NCI-H1930 (cell line): ENCODE measurements at places on chromosomes 2 and 18.
A peak's percentile ranks its signal among the peaks of the same experiment; 100 is the strongest.

DNA sequence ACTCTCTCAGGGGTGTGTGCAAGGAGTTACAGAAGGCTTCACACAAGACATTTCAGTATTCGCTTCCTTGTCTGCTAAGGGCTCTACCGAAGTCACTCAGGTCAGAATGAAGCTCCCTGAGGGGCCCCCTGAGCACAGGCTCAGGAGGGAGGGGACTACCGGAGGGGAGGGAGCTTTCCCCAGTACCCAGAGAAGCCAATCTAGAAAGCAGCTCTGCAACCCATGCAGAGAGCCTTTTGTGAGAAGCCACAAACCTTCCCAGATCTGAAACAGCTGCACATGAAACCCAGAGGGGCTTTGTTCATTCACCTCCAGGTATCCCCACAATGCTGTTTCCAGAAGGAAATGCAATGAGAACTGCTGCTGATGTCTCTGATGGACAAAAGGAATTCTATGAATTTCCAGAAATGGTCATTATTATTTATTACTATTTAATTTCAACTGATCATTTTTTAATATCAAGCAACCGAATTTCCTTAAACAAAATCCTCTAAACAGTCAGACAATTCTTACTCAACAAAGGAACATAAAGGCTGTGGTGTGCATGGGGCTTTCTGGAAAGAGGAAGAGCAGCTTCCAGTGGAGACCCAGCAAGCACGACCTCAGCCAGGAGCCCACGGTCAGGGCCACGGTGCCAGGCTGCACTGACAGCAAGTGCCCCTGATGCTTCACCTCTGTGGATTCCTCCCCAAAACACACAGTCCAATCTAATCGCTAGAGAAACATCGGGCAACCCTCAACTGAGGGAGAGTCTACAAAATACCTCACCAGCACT, 42.0 kb downstream of the NDUFA10 start:
- no peak for DNase-seq

DNA sequence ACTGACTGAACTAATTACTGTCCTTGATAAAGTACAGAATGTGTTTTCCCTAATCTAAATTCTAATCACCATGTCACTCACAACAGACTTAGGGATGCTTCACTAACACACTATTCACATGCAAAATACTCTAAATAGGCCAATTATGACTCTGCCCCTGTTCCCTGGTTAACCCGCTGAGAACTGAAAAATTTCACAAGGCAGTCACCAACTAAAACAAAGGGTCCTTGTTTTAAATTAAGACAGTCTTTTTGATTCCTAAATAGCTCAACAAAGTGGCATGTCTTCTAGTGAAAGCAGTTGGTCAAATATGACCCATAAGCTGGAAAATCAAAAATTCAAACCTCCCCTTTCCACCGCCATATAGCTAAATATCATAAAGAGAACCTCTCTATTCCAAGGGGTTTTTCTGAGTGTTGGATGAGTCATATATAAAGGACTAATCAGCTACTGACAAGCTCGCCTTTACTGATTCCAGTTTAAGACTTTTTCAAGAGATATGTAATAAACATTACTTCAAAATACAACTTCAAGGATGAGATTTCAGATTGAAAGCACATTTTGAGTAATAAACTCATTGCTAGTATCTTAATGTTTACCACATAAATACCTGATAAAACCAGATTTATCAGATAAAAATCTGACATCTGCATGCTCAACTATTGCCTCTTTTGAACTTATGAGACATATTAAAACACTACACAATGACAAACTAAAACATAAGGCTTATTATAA, 235.8 kb downstream of the TCF4 start:
- DNase-seq, result no peak

GRCh38 chr18:46518438-46518837, 138.6 kb downstream of the LOXHD1 start:
- no peak for DNase-seq

DNA sequence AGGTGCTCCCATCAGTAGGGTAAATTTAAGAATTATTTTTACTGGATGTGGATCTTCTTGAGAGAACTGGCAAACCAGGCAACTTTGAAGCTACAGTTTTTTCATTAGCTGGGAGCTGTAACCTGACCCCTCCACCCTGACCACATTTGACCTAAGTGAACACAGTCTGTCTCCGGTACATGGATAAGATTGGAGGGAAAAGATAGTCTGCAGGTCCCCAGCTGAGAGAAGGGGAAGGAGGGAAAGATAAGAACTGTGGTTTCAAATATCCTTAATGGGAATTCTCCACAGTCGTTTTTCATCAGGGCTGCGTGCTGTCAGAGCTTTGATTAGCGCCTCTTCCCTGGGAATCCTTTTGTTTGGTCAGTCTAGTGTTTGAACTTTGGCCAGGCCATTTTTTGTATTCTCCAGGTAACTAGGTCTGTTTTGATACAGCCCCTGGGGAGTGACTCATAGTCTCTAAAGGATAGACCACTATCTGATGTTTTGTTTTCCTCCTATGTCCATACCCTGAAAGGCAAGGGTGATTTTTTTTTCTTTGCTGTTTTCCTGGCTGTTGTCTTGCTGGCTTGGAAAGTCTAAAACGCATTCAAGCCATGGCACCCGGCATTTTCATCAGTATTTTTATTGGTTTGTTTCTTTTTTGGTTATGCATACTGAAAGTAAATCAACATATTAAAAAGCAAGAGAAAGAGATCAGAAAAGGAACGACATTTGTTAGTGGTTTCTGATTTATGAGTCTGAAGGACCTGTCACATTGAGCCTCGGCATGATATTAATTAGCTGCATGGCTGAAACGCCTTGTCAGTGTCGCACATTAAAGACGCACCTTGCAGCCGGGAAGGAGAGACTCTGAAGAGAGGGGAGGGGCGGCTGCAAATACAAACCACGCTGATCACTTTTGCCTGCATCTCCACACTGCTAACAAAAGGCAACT, 183.4 kb upstream of the FN1 start:
- DNase-seq, result peak; percentile 46

DNA sequence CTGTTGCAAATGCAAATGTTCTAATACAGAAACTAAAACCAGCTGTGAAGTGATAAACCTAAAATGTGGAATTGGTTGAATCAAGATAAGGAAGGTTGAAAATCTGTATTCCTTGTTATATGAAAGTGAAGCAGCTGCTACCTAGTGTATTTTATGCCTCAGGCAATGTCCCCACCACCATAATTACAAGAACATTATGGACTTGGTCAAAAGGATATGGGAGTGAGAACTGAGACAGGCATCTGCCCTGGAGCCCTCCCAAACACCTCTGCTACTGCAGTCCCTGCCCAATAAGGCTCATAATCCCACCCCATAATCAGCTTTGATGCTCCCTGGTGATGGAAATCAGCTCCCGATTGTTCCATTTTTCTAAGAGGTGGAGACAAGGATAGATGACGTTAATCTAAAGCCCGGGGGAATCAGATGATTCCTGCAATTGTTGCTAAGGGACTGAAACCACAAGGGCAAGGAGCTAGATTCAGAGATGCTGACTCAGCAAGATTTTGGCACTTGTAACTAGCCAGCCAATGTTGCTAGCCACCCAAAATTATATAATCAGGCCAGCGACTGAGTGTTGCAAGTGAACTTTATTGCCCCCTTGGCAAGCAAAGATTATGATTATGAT, 69.5 kb downstream of the EVA1A start:
- DNase-seq, result no peak

DNA sequence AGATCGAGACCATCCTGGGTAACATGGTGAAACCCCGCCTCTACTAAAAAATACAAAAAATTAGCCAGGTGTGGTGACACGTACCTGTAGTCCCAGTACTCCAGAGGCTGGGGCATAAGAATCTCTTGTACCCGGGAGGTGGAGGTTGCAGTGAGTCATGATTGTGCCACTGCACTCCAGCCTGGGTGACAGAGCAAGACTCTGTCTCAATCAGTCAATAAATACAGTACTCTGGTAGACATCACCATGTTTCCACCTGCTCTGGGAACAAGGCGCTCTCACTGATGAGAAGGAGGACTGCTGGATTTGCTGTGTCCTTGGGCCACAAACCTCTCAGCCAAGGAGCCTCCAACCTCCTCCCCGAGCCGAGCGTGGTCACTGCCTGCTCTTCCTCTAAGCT, 154.2 kb upstream of the ZNF236 start:
- no peak for DNase-seq

GRCh38 chr2:223724861-223725260, 112.5 kb downstream of the AP1S3 start:
- DNase-seq, result no peak

- no peak for DNase-seq
Observed at GRCh38 chr2:177192788-177193187, 19.8 kb upstream of the HNRNPA3 start.

GRCh38 chr2:125581557-125581956, 1074.4 kb upstream of the GYPC start:
- no peak for DNase-seq

GRCh38 chr18:36813824-36814223, 15.0 kb downstream of the TPGS2 start:
- DNase-seq, result no peak

DNA sequence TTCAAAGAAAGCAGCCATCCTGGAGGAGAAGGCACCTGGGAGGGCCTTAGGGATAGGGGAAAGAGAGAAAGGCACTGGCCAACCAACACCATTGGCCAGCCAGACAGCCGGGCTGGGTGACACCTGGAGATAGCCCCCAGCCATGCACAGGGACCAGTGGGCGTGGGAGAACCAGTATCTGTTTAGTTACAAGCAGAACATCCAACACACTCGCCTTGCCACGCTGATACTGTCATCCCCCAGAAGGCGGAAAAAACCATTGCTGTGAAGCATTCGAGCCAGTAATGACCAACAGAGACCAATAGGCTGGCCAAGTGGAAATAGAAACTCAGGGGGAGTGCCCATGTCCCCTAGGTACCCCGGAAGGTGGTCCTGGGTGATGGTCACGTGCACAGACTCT, 15.5 kb downstream of the ASPRV1 start:
- DNase-seq, result no peak

DNA sequence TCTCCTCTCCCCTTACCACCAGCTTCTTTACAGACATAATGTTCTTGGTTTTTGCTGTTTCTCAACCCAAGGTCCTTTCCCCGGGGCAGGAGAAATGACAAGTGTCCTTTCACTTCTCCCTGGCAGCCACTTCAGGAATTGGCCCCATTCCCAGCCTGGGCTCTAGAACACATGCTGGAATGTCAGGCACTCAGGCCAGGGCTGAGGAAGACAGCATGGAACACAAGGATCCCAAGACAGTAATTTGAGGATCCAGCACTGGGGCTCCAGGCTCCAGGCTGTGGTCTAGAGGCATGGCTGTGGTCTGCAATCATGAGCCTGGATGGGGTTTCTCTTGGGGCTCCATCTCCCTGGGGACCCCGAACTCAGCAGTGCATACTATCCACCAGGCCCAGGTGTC, 201.4 kb downstream of the CELF4 start:
- DNase-seq, result no peak

GRCh38 chr18:26893996-26894395, 28.5 kb upstream of the AQP4 start:
- DNase-seq, result no peak

GRCh38 chr2:219160186-219161017, at the start of gene NHEJ1:
Gene NHEJ1, minus strand, starts transcription at chr2:219160815. Its CDS starts 2,453 bp downstream, at chr2:219158362.
- peak; percentile 87 for DNase-seq

DNA sequence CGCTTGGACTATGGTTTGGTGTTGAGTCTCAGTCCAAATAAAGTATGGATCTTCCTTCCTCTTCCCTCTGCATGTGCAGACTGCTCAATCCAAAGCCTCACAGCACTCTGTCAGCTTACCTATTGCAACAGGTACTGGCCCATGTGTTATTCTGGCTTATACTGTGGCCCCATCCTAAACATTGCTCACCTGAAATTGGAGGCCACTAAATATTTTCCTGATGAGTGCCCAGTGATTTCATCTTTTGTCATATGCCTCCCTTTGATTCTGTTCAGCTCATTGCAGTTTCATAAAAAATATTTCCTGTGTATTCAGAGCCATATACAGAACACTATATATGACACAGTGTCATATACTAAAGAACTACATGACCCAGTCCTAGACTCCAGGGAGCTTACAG, 86.3 kb upstream of the FAM136A start:
- no peak for DNase-seq

DNA sequence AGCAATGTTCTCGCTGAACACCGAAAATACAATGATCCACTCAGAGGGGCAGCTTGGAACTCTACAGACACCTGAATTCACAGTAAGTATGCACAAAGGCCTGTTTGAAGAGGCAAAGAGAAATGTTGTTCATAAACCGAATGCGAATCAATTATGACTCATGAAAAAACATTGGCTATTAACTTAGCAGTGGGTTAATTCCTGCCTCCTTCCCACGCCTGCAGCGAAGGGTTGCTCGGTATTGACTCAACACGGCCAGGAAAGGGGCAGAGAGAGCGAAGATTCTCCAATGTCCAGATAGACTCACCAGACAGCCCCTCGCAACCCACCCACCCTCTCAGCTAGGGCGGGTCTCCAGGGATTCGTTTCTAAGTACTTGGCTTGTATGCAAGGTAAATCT, 9.4 kb downstream of the CRACDL start:
- DNase-seq, result no peak

- DNase-seq, result no peak
Observed at GRCh38 chr18:49444581-49444980, 15.9 kb downstream of the DYM start.
